ENCODE measurements at places on chromosomes 4 and X.
A peak's percentile ranks its signal among the peaks of the same experiment; 100 is the strongest.

DNA sequence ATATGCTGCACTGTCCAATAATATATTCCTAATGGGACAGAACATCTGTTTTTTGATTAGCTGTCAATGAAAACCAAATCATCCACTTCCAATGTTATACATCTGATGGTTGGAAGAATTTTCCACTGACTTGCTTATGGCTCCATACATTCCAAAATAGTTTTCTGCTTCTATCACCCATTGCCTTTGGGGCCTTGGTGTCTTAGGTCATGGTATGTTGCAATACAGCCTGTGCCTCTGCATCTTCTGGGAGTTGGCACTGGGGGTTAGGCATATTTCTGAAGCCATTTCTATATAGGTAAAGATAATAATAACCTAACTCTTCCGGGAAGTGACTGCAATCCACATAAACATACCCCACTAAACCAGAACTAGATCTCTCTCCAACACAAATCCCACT, 53.2 kb upstream of the NR3C2 start:
- H3K27me3 ChIP-seq: no peaks in the 10 kb centered on the region
- H3K36me3 ChIP-seq: no peaks in the 10 kb centered on the region
- H3K27ac ChIP-seq: no peak overlapping the region
- H3K4me1 ChIP-seq: no peaks in the 10 kb centered on the region

DNA sequence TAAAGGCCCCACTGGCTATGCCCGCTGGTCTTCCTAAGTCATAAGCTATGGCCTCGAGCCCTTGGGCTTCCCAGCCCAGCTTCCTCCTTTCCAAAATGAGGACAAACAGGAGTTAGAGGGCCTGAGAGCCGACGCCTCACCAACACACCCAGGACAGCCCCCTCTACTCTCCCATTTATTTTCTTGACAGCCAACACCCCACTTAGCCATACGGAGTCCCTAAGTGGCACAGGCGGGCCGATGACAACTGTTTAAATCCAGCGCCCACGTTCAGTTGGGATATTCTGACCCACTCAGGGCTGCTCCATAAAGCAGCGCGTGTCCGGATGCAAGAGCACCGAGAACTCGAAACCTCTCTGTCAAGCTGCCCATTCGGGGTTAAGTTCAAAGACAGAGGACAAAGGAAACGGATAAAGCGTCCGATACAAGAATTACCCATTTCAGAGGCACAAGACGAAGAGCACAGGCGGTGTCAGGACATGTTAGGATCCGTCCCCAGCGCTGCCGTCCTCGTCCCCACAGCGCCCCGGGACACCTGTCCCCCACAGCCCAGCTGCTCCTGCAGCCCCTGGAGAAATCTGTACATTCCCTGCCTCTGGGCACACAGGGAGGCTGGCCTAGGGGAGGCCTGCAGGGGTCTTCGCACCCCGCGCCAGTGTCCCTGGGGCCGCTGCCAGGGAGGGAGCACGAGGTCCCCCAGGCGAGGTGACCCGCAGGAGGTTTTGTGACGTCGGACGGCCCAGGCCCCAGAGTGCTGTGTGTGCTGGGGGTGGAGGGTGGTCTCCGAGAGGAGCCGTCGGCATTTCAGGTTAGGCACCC, 1.2 kb downstream of the PRKX start:
- H3K27ac ChIP-seq: peak overlapping the region; percentile 43
- H3K27me3 ChIP-seq: no peaks in the 10 kb centered on the region
- peak; percentile 29 for DNase-seq
- peak overlapping the region; percentile 82 for H3K4me3 ChIP-seq
- H3K4me1 ChIP-seq: peaks cover 19% of the 10 kb centered on the region
- no peaks in the 10 kb centered on the region for H3K36me3 ChIP-seq

GRCh38 chrX:87338510-87338909, 179.1 kb upstream of the KLHL4 start:
- no peaks in the 10 kb centered on the region for H3K4me1 ChIP-seq
- no peak overlapping the region for H3K4me3 ChIP-seq

DNA sequence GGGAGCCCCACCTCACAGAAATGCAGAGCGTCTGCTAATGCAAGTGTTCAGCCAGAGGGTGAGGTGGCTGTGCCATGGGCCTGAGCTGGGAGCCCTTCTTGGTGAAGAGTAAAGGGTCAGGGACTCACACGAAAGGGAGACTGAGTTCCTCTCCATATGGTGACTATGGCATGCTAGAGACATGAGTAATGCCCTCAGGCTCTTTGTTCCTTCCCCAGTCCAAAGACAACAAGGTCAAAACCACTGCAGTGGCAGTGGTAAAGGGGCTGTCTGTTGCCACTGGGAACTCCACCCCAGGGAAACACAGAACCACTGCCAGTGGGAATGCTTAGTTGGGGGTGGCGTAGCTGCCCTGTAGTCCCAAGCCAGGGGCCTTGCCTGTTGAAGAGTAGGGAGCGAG, 22.4 kb downstream of the RAB40AL start:
- H3K36me3 ChIP-seq: no peaks in the 10 kb centered on the region
- H3K27me3 ChIP-seq: no peaks in the 10 kb centered on the region
- no peak overlapping the region for H3K27ac ChIP-seq
- DNase-seq: no peak

DNA sequence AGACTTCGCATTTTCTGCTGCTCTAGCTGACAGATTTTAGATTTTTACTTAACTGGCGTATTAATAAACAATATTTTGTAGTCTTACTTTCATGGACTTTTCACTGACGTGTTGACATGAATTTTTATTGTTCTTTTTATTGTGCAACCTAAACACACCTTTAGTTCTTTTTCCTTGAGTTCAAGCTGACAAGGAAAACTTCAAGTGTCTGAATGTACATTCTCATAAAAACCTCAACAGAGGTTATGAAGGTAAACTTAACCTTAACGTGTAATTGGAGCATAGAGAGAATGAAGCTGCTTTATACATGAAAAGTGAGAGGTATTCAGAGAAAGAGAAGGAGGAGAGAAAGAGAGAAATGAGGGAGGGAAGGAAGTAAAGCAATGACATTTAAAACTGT, 364.3 kb upstream of the CT83 start:
- DNase-seq: no peak
- H3K27me3 ChIP-seq: no peaks in the 10 kb centered on the region
- no peak overlapping the region for H3K27ac ChIP-seq

Measured in CD4-positive, CD25-positive, alpha-beta regulatory T cell (primary cell).